ENCODE measurements at places on chromosomes 11 and 22.

GRCh38 chr11:12762278-12762677, 88.1 kb downstream of the TEAD1 start:
- no peak for DNase-seq

DNA sequence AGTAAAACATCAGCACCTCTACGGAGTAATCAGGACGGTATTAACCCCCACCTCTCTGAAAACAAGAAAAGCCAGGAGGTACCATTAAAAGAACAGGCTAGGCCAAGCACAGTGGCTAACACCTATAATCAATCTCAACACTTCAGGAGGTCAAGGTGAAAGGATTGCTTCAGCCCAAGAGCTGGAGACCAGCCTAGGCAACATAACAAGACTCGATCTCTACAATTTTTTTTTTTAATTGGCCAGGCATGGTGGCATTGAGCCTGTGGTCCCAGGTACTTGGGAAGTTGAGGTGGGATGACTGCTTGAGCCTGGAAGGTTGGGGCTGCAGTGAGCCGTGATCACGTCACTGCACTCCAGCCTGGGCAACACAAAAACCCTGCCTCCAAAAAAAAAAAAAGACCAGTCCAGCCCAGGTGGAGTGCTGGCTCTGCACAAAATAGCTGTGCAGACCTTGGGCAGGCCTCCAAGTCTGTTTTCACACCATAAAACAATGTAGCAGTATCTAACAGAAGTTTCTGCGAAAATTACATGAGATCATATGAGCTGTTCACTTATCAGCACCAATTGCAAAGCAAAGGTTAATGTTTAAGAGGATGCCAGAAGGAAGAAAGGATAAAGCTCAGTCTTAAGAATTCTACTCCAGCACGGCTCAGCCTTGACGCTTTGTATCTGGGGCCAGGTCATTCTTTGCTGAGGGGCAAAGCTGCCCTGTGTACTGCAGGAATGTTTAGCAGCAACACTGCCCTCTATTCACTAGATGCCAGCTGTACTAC, 14.8 kb downstream of the CHKA start:
- no peak for DNase-seq

DNA sequence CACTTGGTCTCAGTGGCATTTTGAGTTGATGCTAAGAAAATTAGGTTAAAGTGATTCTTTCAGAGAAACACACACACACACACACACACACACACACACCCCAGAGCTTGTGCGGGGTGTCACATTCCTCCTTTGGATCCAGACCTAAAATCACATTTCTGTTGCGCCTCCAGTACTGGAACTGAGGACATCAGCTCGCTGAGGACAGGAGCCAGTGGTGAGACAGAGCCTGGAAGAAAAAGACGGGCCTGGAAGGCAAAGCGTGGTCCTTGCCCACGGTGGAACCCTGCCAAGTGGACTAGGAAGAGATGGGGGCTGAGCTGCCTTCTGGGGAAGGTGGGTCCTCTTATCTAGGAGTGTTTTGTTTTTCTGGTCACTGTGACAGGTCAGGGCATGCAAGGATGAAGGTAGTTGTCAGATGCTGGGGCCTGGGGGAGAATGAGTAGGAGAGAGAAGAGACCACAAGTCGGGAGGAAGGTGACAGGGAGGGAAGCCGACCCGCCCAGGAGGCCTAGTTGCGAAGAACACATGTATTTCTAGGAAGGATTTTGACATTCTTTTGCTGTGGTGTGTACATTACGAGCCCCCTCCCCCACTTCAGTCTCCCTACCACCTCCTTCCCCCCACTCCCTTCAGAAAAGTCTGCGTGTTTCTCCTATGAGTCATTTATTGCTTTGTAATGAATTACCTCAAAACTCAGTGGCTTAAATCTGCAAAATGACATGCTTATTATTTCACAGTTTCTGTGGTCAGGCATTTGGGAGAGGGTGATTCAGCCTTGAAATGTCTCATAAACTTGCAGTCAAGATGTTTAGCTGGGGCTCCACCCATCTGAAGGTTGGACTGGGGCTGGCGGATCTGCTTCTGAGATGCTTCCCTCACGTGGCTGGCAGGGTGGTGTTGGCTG, 4.8 kb upstream of the ELFN2 start:
- peak; percentile 22 for DNase-seq

DNA sequence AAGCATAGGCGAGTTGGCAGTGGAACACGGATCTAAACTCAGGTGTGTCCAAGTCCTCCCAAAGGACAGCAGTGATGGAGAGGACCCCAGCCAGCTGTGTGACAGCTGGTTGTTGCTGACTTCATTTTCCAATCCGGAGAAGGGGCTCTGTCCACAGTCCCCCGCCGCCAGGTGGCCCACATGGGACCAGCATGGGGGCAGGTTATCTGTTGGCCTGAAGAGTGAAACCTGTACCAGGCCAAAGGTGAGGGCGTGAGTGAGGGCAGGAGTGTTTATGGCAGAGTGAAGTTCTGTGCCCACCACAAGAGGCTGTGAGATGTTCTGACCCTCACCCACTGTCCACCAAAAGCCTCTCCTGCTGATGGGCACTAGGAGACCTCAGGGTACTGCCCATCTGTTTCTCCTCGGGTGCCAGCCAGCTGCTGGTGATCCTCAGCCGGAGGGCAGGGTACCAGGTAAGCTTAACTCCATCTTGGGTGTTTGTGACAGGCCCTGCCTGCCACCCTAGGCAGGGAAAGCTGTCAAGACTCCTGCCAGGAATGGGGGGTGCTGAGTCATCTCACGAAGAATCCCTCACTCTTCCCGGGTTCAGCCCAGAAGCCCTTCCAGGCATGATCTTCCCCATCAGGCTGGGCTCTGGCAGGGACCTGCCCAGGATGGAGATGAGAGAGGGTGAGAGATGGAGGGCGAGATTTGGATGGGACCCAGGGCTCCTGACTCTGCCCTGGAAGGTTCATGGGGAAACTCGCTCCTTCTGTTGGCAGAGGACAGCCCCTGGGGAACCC, 15.5 kb upstream of the TAB1 start:
- DNase-seq, result no peak

GRCh38 chr22:40332319-40332781, 13.9 kb upstream of the ADSL start:
- no peak for DNase-seq

GRCh38 chr11:75273411-75274391, 33.1 kb downstream of the TPBGL start:
- DNase-seq, result no peak

GRCh38 chr11:77196961-77197360, 68.9 kb downstream of the MYO7A start:
- DNase-seq, result no peak

DNA sequence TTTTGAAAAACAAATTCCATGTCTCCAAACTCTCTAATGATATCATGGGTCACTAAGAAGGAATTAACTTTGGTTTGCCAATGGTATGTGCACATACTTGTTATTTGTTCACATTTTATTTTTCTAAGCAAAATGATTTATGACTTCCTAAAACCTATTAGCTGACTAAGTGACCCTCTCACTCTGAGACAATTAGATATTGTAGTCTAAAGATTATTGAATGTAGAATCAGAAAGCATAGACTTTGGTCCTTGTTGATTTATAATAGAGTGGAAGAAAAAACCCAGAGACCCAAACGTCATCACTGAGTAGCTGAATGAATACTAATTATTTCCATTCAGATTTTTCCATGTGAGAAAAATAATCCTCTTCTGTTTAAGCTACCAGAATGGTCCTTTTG, 243.5 kb upstream of the ANO3 start:
- DNase-seq, result no peak

- DNase-seq, result no peak
These were observed 9.9 kb downstream of the SLC43A3 start for GRCh38 chr11:57417056-57417455.

DNA sequence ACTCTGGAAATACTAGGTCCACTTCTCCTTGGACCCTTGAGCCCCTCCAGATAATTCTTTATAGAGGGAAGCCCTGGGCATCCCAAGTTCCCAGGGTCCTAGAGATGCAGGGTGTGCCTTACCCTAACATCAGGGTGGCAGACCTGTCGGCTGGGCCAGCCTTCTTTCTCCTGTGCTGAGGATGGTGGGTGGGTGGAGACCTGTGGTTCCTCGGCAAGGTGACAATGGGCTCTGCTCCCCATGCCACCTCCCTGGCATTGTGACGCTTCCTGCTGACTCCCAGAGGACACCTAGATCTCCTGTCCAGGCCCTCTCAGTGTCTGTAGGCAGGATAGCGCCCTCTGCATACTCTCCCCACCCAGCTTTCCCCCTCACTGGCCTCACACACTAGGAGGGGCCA, 3.8 kb upstream of the DERL3 start:
- no peak for DNase-seq

All from SW 1271 (cell line).